NT2/D1 (cell line): ENCODE measurements at places on chromosomes 13 and 19.

DNA sequence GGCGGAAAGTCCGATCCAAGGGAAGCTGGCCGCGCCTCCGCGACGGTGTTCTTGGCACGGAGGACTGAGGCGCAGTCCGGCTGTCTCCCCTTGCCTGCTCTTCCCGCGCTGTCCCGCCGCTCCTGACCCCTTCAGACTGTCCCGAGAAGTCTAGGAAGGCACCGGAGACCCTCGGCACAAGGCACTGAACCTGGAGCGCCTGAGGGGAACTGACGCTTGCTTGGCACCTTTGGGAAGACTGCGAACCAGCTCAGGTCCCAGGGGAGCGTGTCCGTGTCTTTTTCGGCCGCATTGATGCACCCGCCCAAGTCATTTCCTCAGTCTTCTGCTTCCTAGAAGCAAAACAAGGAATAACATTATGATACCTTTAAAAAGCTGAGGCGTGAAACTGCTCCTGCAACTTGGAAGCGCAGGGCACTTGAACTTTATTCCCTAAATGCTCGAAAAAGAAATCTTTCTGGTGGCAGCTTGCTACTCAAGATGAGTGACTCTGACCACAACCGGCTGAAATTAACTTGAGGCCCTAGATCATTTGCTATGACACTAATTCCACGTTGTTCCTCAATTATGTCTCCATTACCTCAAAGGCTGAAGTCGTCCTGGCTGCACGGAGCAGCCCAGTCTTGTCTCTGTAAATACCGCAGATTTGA is 735 bp upstream of the FLT1 start:
- DNase-seq = no peak

DNA sequence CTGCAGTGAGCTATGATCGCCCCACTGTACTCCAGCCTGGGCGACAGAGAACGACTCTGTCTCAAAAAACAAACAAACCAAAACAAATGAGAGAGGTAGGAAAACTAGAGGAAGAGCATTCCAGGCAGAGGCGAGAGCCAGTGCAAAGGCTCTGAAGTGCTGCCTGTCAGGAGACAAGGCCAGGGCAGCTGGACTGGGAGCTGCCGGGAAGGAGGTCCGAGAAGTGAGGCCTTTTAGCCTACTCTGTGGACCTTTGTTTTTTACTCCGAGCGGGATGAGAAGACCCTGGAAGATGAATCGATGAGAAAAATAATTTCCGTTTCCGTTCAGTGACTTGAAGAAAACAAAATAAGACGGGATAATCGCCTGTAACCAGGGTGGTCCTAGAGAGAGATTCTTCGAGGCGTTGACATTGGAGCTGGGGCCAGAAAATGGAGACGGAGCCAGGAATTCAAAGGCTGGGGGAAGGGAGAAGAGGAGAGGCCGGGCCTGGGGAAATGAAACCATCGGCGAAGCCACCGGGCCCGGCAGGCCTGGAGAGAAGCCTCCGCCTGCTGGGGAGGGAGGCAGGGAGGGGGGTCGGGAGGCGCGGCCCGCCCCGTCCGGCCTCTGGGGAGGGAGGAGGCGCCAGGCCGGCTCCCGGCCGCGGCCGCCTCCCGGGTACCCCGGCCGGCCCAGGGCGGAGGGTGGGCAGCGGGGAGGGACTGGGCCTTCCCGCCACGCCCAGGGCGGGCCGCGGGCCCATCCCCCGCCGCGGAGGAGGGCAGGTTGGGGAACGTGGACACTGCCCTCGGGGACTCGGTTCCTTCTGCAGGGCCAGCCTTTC is 7.8 kb upstream of the SERTAD1 start:
- peak; percentile 63 for DNase-seq

GRCh38 chr13:51397262-51397941 is 55.4 kb downstream of the INTS6 start:
- DNase-seq = no peak

GRCh38 chr13:106232681-106233080 is 302.8 kb downstream of the EFNB2 start:
- DNase-seq = no peak

- DNase-seq = no peak
Observed at GRCh38 chr19:23774524-23774971, 15.9 kb upstream of the ZNF681 start.

- DNase-seq = no peak
Observed at GRCh38 chr19:46862974-46863632, 2.3 kb downstream of the ARHGAP35 start.

DNA sequence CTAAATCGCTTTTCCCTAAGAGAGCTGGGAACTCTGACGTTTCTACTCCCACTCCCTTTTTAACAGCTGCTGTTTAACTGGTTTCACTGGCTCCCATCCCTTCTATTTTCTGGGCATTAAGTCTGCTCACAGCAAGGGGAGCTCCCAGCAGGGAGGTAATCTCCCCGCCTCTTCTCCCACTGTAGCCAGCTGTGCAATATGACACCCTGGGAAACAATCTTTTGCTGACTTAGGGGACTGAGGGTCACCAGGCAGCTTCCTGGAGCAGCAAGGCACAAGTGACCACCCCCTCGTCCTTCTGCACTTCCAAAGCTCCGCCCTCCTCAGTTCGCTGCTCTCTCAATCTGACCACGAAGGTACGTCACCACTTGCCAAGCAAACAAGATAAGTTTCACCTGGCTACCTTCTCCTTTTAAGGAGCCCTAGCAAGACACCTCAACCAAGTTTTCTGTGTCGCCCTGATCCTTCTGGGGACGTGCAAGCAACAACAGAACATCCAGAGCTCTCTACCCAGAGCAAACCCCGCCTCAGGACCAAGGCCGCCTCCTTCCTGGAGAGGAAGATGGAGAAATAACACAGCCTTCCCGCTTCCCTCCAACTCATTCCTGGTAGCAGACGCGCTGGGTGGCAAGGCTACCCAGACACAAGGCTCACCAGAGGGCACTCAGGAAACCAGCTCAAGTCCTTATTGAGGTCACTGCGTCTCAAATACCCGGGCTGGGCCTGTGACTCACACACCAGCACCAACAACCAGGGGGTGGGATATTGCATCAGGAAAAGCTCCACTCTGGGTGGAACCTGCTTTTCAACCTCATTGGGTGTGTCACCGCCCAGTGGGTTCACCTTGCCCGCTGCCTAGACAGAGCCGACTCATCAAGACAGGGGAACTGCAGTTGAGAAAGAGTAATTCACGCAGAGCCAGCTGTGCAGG is 92.4 kb downstream of the STK24 start:
- DNase-seq = no peak

DNA sequence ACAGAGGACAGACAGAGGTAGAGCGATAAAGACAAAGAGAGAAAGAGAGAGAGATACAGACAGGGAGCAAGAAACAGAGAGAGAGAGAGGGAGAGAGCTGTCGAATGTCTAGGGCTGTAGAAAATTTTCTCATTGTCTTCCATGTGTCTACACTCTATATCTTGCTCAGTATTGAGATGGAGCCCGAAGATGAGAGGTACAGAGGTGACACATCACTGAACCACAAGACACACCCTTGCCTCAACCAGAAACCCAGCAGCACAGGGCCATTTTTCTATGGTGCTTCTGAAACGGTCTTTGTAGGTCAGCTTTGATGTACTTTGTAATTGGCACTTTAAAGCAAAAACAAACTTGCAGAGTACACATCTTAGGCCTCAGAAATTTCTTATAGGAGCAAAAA is 111.9 kb downstream of the KL start:
- no peak for DNase-seq

- no peak for DNase-seq
Observed at GRCh38 chr19:45094137-45094536, 1.2 kb downstream of the PPP1R37 start.

DNA sequence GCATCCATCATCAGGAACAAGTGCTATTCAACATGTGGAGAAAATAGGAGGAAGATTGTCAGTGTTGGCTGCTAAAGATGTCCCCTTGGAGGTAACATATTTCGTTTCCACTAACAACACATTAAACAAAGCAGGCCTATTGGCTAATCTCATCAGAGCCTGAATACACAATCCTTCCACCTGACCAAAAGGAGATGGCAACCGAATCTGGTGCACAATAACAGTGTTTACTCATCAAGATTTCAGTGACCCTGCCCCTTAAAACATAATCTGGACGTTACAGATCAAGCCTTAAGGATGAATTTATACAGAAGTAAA is 582.5 kb downstream of the EFNB2 start:
- no peak for DNase-seq

DNA sequence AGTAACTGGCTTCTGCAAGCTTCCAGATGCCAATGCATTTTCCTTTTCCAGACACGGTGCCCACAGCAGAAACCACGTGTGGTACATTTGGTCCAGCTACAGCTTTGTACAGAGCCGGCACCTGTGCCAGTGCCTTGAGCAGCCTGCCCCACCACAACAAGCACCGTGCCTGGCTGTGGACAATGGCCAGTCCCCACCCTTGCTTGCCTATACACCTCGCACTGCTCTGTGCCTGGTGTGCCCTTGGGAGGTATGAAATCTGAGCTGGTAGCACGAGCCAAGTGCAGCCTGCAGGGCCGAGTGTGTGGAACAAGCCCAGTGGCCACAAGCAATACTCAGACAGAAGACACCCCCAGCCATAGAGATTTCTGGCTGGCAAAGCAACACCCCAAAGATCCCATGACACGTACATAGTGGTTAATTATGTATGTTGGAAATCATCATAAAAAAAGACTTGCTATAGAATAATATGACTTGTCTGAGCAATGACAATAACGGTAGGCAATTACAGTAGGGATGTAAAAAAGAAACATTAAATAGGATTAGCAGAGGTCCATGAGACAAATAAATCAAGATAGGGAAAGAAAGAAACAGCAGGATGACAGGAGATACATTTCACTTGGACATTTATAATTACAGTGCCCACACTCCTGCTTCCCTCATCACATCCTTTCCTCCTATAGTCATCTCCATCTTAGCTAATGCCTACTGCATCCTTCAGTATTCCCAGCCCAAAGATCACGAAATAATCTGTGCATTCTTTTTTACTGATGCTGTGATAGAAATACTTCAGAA is 1399.5 kb downstream of the PCDH9 start:
- no peak for DNase-seq

GRCh38 chr19:53874606-53874990 is 6.9 kb downstream of the MYADM start:
- DNase-seq = no peak

DNA sequence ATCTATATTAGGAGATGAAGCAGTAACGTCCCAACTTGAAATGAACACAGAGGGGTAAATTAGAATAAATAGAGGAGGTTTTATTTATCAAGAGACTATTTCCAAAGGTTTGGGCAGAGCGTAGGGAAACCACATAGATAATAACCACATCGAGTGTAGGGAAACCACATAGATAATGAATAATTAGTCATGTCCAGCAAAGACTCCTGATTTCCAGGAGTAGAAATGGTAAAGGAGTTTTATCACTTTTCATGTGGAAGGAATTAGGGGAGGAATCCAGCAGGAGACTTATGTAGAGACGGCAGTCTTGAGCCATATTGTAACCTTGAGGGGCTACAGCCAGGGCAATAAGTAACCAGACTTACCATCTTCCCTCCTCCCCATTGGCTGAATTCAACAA is 136.3 kb upstream of the CSNK1A1L start:
- no peak for DNase-seq

GRCh38 chr19:35247526-35248309 is 1.1 kb upstream of the LSR start:
- peak; percentile 91 for DNase-seq

- DNase-seq = no peak
Observed at GRCh38 chr13:79548902-79549301, 67.9 kb downstream of the NDFIP2 start.

- DNase-seq = peak; percentile 18
Observed at GRCh38 chr13:42656161-42656560, 82.2 kb downstream of the TNFSF11 start.

GRCh38 chr19:51131780-51132680 is 7.3 kb downstream of the SIGLEC9 start:
- no peak for DNase-seq

DNA sequence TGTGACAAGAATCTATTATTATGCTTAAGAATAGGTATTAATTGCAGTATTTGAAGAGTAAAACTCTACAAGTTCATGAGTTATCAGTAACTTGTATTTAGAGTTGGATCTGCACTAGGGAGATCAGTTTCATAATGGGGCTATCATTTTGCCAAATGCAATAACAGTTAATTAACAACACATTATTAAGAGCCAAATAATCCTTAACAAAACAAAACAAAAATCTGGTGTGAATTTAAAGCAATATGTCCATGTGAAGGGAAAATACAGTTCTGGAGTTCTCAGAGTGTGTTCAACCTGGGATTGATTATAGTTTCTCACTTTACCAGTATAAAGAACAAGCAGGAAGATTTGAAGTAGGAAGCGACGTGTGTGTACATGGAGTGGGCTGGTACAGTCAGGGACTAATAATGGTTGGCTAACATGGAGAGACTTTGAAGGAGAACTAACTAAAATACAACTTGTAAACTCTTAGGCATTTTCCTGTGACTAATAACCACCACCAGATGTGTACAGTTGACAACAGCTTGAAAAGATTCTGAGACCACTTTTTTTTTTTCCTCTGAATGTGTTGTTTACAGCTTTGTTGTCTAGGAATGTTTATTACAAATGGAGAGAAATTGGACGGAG is 58.5 kb downstream of the POSTN start:
- DNase-seq = no peak

DNA sequence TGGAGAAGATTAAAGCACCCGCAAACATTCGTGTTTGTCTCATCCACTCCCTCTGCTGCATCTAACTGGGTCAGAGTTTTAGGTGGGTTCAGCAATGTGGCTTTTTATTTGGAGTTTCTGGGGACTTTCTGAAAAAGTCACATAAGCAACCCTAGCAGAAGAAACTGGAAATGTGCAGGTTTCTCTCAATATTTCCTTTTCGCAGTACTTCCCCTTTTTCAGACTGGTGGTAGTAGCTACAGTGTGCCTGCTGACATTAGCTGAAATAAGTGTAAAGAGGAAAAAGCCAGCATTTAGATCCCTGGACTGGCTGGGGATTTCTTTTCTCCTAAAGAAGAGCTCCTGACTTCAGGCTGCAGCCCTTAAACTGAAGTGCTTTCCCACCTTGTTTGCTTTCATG is 15.9 kb upstream of the OLFM4 start:
- DNase-seq = no peak

- no peak for DNase-seq
Observed at GRCh38 chr13:86051134-86052103, 252.2 kb upstream of the SLITRK6 start.

- no peak for DNase-seq
Observed at GRCh38 chr19:47699360-47699917, 13.8 kb upstream of the EHD2 start.

DNA sequence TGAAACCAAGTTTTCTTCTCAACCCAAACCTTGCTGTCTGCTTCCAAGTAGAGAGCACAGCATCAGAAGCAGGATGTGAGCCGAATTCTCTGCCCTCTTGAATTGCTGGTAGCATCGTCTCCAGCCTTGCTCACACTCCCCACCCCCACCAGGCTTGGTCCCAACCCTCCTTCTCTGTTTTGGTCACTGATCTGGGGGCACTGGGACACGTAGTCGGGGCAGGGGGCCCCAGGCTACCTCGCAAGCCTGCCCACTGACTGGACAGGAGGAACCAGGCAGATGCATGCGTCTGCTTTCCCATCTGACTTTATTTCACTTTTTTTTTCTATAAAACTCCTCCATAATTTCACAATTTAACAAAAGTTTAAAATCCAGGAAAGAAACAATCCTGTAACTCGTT is 69.7 kb downstream of the MLLT1 start:
- DNase-seq = no peak

- no peak for DNase-seq
Observed at GRCh38 chr13:21723807-21724505, 53.1 kb downstream of the FGF9 start.

GRCh38 chr13:102770435-102770834 is 3.2 kb downstream of the TEX30 start:
- no peak for DNase-seq
